ENCODE measurements at places on chromosomes 13 and 19. TPM values are rescaled to one million over a fixed set of nuclear protein-coding genes. Genes with fewer than 3 reads are reported as not detected.
A peak's percentile ranks its signal among the peaks of the same experiment; 100 is the strongest.

DNA sequence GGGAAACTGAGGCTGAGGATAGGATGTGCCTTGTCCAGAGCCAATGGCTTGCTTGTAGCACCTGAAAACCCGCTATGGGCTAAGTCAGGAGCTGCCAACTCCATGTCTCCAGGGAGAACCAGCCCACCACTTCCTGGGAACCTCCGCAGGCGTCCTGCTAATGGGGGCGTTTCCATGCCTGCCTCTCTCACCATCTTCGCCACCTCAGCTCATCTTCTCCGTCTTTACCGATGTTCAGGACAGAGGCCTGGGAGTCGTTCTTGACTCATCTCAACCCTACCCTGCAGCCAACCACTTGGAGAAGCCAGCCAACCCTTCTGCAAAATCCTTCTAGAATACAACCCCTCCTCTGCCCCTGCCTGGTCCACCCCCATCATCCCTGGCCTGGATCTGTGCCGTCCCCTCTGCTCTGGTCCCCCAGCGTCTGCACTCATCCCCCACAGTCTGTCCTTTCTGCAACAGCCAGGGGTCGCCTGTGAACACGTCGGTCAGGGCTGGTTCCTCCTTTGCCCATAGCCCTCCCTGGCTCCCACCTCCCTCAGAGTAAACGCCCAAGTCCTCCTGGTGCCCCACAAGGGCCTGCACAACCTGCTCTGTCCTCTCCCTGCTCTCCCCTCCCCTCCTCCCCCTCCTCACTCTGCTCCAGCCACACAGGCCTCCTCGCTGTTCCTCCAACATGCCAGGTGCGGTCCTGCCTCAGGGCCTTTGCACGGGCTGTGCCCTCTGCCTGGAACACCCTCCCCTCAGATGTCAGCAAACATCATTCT lies 31.0 kb downstream of the PTPRS start:
- no peak for DNase-seq

DNA sequence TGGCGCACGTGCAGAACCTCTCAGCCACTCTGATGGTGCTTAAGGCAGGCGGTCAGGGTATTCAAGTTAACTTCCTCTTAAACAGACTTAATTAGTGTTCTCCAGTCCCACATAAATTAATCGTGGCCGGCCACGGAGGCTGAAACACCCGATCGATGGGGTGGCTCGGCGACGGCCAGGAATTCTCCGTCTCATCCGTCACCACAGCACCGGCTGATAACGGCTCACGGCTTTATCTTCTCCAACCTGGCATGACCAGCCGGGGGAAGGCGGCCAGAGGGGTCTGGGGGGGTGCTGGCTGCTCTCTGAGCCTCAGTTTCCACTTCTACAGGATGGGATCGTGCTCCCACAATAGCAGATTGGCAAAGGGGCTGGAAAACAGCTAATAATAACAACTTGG lies 32.6 kb upstream of the TCF3 start:
- no peak for DNase-seq

GRCh38 chr13:30762643-30763042 lies 27.3 kb downstream of the ALOX5AP start:
- DNase-seq = no peak

DNA sequence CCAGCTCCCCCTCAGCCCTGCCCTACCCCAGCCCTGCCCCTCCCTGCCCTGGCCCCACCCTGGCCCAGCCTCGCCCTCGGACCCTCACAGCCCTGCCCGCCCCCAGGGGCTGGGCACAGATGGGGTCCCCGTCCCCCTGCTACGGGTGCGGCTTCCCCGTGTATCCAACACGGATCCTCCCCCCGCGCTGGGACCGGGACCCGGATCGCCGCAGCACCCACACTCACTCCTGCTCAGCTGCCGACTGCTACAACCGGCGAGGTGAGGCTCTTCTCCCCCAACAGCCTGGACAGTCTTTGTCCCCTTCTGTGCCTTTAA lies 5.2 kb downstream of the SHFL start:
- DNase-seq = no peak

DNA sequence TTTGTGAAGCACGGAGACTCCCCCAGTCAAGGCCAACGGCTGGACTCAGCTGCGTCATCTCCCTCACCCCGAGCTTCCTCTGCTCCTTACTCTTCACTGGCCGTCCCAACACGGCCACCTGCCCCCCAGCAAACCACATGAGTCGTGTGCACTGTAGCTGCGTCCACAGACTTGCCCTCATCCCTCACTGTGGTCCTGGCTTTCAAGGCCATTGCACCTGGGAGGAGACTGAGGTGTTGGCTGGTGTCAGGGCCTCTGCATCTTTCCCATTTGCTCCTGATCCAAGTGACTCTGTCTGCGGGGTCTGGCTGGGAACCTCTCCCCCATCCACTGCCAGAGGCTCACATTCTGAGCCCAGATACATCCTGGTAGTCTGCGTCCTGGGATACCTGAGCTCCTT lies 11.5 kb downstream of the PLPP2 start:
- DNase-seq = no peak

GRCh38 chr13:43908156-43909126 lies 28.7 kb downstream of the LACC1 start:
- DNase-seq = no peak

GRCh38 chr19:13606156-13606555 lies 99.9 kb upstream of the CACNA1A start:
- no peak for DNase-seq

DNA sequence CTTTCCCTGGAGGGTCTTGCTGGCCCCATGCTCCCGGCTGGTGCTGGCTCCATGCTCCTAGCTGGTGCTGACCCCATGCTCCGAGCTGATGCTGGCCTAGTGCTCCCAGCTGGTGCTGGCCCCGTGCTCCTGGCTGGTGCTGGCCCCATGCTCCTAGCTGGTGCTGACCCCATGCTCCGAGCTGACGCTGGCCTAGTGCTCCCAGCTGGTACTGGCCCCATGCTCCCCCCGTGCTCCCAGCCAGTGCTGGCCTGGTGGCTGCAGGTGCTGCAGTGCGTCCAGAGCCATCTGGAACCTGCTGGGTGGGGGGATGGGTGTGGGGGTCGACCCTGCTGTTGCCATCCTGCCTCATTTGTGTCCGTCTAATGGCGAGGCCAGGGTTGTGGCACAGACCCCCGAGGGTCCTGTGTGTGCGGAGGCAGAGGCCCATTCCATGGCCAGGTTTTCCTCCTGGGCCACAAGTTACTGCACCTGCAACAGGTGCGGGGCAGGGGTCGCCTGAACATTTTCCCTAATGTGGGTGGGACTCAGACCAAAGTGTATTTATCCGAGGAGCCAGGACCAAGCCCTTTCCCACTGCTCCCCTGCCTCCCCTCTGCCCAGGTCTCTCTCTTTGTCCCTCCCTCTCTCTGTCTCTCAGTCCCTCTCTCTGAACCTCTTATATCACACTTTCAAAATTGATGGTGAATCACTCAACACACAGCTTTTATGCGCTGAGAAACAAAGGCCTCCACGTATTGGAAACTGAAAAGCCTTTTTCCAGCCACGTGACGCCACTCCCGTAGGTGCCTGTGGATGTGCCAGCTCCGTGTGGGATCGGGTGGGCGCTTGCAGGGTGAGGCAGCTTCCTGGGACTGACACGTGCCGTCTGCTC lies 45.1 kb downstream of the MCF2L start:
- no peak for DNase-seq

DNA sequence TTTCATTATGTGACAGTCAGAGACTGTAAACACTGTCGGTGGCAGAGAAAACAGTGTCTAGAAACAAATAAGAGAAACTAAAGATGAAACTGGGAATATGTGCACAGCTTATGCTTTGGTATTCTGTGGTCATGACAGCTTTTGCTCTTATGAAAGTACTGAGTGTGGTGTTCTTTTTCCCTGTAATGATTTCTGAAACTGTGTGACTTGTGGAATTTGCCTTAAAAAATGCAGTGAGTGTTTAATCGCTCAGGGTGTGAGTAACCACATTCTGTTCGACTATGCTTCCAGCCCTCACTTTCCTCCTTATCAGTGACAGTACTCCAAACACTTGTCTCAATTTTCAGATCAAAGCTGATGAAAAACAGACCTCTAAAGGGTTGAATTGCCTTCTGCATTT lies 66.9 kb upstream of the DIAPH3 start:
- no peak for DNase-seq

DNA sequence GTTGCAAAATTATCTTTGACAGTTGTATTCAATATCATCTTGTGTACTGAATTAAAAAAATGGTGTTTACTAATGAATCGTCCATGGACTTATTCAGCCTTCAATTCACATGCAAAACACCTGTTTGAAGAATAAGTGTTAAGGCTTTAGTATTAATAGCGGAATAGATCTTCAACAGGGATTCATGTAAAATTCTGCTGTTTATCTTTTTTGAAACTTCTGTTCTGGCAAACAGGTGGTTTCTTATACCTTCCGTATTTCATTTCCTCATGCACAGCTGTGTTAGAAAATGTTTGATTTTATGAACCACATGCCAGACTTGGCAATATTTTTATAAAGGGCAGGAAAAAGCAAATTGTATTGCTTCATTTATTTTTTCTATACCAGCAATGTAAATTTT lies 255.7 kb downstream of the DACH1 start:
- DNase-seq = no peak

GRCh38 chr13:56886398-56886797 lies 254.3 kb upstream of the PRR20A start:
- no peak for DNase-seq

DNA sequence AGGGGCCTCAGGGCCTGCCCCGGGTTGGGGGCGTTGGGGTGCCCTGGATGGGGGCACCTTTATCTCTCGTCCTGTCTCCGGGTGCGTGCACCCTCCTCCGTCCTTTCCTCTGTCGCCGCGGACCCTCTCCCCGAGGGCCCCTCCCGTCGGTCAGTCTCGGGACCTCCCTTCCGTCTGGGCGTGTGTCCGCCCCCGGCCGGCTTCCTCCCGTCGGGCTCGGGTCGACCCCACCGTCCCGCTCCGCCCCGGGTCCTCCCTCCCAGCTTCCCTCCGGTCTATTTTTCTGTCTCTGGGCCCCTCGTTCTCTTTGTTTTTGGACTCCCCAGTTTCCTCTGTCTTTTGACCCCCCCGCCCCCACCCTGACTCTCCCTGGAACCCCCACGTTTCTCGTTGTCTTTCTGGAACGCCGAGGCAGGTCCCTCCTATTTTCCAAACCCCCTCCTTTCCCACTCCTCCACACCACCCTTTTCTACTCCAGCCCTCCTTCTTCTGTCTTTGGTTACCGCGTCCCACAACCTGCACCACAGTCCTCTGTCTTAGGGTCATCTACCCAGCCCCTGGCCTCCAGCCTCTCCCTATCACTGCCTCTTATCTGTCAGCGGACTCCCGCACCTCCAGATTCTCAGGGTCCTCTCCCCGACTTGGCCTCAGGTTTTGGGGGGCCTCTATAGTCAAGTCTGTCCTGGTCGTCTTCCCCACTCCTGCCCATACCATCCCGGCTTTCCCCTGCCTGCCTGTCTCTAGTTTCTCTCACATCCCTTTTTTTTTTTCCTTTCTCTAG lies 757 bp downstream of the EGLN2 start:
- DNase-seq = peak; percentile 70

DNA sequence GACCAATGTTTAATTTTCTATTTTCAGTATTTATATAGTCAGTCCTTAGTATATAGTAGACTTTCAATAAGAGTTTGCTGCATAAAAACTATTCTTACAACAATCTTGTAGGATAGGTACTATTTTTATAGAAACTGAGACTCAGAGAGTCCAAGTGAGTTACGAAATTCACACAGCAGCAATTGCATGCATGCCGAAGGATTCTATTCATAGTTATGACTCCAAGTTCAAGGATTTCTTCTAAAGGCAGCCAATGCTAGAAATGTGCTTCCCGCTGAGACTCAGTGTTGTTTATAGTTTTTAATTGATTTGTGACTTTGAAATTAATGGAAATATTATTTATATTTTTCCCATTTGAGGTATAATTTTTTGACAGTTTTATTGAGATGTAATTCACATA lies 62.7 kb upstream of the CSNK1A1L start:
- no peak for DNase-seq

DNA sequence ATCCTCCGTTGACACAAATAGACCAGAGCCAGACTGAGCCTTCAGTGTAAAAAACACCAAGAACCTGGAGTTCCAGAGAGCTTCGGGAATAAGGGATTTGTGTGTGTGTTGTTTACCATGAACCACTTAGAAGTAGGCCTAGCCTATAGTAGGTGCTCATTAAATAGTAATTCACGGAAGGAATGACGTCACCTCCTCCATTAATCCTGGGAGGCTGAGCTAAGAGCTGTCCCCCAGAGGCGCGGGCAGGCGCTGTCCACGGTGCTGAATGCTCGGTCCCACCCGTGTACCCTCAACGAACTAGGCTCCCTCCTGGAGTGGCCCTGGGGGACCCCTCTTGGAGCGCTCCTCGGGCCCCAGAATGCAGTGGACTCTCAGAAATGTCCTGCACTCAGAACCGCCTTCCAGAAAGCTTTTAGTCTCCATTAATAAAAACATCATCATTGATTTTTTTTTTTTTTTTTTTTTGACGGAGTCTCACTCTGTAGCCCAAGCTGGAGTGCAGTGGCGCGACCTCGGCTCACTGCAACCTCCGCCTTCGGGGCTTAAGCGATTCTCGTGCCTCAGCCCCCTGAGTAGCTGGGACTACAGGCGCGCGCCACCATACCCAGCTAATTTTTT lies 6.5 kb downstream of the UNC13A start:
- DNase-seq = peak; percentile 31

- no peak for DNase-seq
These were observed 2545.3 kb downstream of the PCDH9 start for GRCh38 chr13:64684685-64685431.

RNASEH2A gene
- total RNA-seq = 2.5 TPM

CYP2S1 gene
- 0.44 TPM for total RNA-seq

COLGALT1 gene
- total RNA-seq = 31.2 TPM

C19orf67 gene
- not detected for total RNA-seq

OR7D2 gene
- total RNA-seq = 0.16 TPM

ZNF91 gene
- 101 TPM for total RNA-seq

GJB2 gene
- total RNA-seq = not detected

ZSCAN1 gene
- not detected for total RNA-seq

SLC10A2 gene
- not detected for total RNA-seq

KLK12 gene
- not detected for total RNA-seq

ARGLU1 gene
- total RNA-seq = 29.0 TPM

UBE2L5 gene
- total RNA-seq = not detected

NXNL1 gene
- 0.33 TPM for total RNA-seq

ZNF69 gene
- 5.2 TPM for total RNA-seq

ADAMTSL5 gene
- 36.8 TPM for total RNA-seq

CRYL1 gene
- total RNA-seq = 20.5 TPM

THSD1 gene
- total RNA-seq = 4.2 TPM
